ENCODE measurements at places on chromosomes 11 and 22.

- no peak for DNase-seq
Observed at GRCh38 chr11:98180511-98180910, 840.2 kb upstream of the CNTN5 start.

DNA sequence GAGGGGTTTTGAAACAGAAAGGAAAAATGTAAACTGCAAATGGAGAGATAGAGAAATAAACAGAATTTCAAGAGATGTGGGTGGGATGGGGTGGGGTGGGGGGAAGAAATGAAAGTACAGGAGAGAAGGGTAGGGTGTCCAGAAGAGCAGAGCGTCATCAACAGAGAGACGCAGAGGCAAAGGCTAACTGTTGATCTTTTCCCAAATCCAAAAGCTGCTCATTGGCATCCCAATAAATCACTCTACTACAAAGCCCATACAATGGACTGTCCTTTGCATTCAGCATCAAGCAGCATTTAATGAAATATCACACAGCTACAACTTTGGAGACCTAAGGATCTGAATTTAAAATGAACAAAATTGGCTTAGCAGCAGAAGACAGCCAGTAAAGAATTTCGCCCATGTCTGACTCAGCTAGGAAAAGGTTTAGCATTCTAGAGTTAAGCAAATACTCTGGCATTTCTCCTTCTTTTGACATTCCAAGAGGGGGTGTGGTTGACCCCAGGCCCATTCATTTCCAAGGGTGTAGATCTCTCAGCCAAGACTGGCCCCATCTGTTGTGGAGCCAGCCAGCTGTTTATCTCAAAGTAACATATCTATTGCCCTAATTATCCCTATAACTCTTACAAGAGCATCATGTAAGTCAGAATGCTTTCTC, 1.5 kb downstream of the RAB30 start:
- no peak for DNase-seq

GRCh38 chr22:31987218-31987617, 42.9 kb downstream of the YWHAH start:
- DNase-seq: no peak

- DNase-seq: no peak
Observed at GRCh38 chr22:39149915-39150847, 2.3 kb downstream of the CBX7 start.

DNA sequence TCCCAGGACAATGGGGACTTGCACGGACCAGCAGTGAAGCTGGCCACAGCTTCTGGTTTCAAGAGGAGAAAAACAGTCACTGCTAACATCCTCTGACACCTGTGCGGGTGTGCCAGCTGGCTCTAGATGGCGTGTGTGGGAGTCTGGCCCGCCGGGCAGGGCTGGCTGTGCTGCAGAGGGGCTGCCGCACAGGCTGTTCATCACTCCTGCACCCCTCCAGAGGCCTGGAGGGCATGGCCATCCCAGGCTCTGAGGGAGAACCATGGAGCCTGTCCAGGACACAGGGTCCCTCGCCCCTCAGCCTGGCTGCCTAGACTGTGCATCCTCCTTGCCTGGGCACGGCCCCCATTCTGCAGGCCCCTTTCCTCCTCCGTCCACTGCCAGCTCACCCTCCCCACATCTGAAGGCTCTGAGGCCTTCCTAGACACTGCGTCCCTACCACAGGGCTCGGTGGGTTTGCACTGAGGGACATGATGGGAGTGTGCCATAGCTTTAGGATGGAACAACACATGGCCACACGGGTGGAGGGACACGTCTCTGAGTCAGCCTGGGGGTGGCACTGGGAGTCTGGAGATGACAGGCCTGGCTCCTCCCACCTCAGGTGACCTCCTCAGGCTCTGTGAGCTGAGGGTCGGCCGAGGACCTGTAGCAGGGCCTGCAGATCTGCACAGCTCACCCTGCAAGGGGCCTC, 42.1 kb upstream of the GNB1L start:
- no peak for DNase-seq

- DNase-seq: no peak
Observed at GRCh38 chr11:77287615-77288273, 13.7 kb downstream of the GDPD4 start.

GRCh38 chr11:88689548-88690240, 352.2 kb upstream of the CTSC start:
- no peak for DNase-seq

DNA sequence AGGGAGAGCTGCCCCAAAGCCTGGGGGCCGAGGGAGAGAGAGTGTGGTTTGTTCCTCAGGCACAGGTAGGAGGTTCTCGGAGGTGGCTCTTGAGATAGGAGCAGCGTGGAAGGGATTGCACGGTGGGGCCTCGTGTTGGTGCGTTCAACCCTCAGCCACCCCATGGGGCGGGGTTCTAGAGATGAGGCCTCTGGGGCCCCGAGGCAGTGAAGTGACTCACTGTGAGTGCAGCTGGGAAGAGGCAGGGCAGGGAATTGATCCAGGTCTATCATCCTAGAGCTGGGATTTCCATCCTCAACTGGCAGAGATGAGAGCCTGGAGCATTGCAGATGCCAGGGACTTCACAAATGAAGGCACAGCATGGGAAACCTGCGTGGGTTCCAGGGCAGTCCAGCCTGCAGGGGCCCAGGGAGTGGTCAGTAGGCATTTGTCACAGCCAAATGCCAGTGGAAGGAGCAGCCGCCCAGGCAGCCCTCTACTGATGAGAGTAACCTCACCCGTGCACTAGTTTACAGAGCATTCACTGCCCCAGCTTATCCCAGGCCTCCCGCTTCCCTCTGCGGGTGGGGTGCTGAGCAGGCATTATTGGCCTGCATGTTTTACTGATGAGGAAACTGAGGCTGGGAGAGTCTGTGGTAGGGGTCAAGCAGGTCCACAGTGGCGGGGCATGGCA, 5.1 kb upstream of the SMARCB1 start:
- DNase-seq: no peak

DNA sequence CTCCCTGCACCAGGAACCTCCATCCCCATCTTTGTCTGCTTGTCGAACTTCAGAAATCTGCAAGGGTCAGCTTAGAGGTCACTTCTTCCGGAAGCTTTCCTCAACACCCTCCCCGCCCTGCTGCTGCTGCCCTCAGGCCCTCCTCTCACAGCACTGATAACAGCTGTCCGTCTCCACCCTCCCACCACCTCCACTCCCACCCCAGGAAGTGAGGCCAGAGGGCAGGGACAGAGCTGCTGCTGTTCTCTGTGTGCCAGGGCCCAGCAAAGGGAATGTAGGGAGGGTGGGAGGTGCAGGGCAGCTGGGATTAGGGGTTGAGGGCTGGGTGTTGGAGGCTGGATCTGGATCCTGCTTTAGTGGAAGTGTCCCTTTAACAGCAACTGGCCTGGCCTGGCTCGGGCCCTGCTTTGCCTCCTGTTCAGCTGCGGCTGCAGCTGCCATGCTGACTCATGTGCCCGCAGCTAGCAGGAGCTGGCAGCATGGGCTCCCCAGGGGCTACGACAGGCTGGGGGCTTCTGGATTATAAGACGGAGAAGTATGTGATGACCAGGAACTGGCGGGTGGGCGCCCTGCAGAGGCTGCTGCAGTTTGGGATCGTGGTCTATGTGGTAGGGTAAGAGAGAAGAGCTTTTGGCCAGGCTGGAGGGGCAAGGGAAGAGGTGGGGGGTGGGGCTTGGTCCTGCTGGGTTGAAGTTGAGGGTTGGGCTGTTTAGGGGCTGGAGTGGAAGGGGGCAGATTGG, at the start of gene P2RX6:
TSS of gene P2RX6 (plus strand) at position 440 of the 740 bp plus-strand sequence. CDS start at position 450, 10 bp downstream.
- no peak for DNase-seq

GRCh38 chr11:102763440-102763839, 17.0 kb downstream of the MMP10 start:
- DNase-seq: no peak

DNA sequence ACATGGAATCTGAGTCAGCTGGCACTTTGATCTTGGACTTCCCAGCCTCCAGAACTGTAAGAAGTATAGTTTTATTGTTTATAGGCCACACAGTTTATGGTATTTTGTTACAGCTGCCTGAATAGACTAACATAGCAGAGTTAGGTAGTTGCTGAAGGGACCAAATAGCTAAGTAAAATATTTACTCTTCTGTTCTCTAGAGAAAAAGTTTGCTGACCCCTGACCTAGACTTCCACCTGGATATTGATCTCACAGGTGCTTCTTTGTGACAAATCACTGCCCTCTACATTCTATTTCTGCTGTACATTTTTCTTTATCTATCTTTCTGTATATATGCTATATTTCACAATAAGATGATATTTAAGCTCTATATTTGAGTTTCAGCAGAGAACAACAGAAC, 212.5 kb downstream of the CSNK2A3 start:
- no peak for DNase-seq

GRCh38 chr22:26768952-26769351, 111.6 kb downstream of the MIAT start:
- no peak for DNase-seq

DNA sequence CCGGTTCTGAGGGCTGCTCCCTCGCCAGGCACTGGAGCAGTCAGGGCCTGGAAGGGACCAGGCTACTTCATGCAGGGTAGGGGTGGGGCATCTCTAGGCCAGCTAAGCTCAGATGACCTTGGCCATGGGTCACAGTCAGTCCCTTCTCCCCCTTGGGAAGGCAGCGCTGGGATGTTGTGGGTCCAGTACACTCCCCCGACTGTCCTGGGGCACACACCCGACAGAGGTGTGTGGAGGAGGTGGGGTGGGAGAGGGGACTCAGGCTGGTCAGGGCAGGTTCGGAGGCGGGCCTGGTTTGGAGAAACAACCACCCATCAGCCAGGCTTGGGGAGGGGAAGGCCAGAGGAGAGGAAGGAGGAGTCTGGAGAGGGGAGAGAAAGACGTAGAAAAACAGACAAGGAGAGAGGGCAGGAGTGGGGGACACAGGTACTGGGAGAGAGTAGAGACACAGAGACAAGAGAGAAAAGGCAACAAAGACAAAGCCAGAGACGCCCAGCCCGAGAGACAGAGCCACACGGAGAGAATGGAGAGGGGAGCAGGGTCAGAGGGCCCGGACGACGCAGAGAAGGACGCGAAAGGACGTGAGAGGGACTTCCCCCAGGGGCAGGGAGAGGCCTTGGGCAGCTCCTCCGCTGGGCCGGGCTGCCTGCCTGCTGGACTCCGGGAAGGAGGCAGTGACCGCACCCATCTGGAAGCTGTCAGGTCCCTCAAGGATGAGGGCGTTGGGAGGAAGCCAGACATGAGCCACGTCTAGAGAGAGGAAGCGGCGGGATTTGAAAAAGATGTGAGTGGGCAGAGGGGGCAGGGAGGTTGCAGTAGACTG, 30.6 kb upstream of the TSKU start:
- no peak for DNase-seq

DNA sequence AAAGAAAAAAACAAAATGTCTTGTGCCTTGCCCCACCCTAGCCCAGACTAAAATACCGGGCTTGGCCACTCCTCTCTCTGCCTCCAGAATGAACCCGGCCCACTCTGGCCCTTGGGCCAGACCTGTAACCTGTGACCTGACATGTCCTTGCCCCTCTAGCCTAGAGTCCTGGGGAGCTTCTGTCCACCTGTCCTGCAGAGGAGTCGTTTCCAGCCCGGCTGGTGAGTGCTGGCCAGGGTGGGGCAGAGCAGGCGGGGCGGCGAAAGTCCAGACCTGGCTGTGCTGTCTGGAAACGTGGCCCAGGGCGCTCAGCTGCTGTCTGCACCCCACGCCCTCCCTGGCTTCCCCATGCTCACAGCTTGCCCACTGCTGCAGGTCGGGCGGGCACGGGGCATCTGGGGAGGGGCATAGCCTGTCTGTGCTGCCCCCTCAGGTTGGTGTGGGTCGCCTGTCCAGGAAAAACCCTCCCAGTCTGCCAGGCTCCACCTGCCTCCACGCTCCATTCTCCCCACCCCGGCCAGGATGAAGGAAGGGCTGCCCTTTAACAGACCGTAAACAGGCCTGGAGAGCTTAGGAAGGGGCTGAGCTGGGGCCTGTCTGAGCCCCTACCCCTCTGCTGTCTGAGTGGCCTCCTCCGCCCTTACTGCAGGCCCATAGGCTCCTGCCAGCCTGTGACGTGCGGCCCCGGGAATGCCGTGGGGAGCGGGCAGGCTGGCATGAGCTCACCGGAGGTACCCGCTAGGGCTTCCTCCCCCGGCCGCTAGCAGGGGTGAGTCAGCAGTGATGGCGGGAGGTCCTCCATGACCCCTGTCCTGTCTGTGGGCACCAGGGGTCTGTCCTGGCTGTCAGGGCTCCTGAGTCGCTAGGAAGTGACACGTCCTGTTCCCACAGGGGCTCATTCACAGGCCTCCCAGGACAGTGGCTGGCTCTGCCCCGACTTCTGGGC, 1.9 kb downstream of the CD151 start:
- no peak for DNase-seq

GRCh38 chr22:50041361-50042065, 16.6 kb downstream of the TTLL8 start:
- no peak for DNase-seq

GRCh38 chr11:10539339-10539738, 1.6 kb downstream of the RNF141 start:
- no peak for DNase-seq

DNA sequence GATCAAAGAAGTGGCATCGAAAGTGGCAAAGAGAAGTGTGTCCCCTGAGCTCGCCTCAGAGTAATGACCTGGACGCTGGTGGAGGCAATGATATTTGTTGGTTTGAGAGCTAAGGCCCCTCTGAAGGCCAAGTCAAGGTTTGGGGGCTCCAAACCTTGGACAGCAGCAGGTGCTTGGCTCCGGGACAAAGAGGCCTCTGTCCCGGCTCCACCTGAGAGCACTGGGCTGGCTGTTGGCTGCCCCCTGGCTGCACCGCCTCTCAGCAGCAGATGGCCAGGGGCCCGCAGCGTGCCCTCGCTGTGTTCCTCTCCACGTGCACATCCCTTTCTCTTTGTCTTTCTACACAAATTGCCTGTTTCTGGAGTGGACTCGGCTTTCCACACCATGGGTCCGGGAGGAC, 301.3 kb downstream of the NTM start:
- no peak for DNase-seq

GRCh38 chr22:44535362-44536095, 37.5 kb upstream of the RTL6 start:
- DNase-seq: no peak

GRCh38 chr11:3674189-3674588, 3.0 kb upstream of the CHRNA10 start:
- DNase-seq: no peak

DNA sequence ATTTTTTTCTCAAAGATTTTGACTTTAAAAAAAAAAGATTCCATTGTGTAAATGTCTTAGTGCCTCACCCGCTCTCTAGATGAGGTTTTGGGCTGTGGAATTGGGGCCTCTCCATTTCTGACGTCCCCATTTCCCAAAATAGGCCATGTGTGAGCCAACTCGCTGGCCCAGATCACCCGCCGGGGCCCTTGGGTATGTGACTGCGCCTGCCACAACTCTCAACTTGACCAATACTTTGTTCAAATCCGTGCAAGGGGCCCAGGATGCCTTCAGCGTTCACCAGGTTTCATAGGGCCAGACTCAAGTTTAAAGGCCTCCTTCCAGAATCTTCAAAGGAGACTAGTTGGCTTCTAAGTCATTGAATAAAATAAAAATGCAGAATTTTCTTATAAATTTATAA, 96.0 kb downstream of the DHCR7 start:
- DNase-seq: no peak

GRCh38 chr11:131816051-131816450, 445.6 kb downstream of the NTM start:
- no peak for DNase-seq

DNA sequence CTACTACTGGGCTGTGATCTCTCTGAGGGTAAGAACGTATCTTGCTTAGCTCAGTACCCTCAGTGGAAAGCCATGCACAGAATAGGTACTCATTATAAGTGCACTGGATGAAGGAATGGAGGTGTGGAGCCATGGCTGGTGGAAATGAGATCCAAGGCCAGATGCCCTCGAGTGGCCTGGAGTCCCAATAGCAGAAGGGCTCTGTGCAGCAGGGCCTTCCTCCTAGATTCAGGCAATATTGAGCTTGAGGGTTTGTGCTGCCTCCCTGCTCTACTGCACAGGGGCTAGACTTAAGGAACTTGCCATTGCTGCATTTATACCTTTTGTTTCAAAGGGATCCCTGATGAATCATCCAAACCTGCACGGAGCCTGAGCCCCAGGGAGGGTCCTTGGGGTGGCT, 33.6 kb upstream of the TUB start:
- DNase-seq: no peak

Measured in GM12878 (cell line).